ENCODE measurements at places on chromosomes 5 and 9.
A peak's percentile ranks its signal among the peaks of the same experiment; 100 is the strongest.

DNA sequence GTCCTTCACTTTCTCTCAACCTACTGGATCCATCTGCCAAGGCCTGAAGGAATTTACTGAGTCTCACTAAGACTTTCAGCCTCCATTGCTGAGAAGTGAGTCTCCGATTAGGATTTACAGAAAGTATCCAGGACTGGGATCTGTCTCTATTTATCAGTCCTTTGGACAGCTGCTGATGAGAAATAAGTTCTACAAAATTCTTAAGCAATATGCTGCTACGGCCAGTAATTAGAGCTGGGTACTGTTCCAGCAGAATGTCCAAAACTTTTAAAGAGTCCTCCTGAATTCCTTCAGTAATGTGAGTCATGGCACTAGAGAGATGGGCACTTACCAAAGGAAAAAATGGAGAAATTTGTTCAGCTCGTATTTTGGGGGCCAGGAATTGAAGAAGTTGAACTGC, 5.9 kb downstream of the TEX10 start:
- no peak for DNase-seq

GRCh38 chr9:75002422-75003023, 25.6 kb downstream of the CARNMT1 start:
- no peak for DNase-seq

DNA sequence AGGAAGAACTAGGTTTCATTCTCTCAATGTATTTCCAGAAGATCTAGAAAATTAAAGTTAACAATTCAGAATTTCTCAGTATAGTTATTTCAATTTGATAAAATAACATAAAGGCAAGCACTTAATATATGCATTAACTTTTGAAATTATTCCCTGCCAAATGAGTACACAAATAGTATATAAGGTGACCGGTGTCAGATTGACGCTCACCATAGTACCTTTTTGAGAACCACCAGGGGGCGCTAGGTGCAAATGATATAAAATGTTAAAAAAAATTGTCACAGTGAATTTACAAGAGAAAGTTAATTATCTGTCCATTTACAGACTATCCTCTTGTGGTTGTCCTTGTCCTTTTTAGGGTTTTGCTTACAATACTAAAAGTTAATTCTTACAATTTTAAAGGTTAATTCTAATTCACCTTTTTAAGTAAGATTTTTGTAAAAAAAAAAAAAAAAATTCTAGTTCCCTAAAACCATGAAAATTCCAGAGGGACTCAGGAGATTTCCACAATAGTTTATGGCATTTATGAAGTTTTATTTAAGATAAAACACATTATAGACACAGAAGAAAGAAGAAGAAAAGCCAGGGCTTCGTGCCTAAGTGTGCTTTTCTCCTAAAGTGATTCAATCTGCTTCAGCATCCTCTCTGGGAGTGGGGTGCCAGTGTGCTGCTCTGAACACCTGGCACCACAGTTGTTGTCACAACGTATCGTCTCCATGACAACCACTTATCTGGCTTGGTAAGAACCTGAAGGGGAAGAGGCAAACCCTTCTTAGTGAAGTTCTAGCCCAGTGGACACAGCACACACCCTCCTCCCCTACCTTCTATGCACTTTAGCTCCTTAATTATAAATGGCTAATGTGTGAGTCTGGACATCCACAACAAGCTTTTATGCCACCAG, 1.7 kb downstream of the ADAMTS16 start:
- DNase-seq: peak; percentile 21

DNA sequence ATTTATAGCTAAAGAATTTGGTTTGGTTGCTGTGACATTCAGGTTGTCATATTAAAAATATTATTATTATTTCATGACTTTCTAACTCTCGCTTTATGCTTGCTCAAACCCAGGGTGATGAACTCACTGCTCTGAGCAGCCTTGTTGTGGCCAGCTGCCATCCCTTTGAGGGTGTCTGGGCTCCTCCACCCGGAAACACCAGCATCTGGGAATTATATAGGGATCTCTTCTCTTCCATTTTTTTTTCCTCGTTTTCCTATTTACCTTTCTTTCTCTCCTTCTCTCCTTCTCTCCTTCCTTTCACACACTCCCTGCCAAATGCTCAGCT, 355.8 kb upstream of the SMARCA2 start:
- DNase-seq: no peak

GRCh38 chr5:38420691-38421390, 135.6 kb downstream of the LIFR start:
- DNase-seq: no peak

GRCh38 chr9:104094534-104095015, 466 bp downstream of the SMC2 start:
- no peak for DNase-seq

GRCh38 chr5:167602067-167602466, 689.4 kb upstream of the WWC1 start:
- no peak for DNase-seq

- no peak for DNase-seq
These were observed 1.1 kb downstream of the PPIC start for GRCh38 chr5:123035360-123035917.

DNA sequence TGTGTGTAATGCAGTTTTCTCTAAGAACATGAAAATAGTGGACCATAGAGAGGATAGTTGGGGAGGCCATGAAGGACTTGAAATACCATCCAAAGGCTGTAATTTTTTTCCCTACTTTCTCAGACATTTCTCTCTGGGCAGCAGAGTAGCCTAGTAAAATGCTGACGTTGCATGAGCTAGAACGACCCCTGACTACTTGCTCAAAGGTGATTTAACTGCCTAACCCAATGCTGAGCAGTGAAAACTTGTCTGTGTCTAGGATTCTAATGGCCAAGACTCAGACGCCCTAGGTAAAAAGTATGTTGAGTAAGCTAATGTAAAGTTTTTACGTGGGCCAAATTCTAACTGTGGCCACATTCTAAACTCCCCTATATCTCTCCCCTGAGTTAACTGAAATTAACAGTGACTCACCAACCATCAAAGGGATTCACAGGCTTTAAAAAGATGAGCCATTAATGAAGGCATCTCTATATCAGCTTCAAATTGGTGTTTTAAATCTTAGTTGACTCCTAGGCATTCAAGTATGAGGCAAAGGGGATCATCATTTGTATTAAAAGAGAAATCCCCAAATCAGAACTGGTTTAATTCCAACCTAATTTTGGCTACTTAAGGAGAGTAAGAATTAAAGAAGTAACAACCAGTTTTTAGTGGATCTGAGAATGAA, 121.0 kb upstream of the GAS1 start:
- DNase-seq: no peak

GRCh38 chr9:105309531-105309931, 65.1 kb downstream of the SLC44A1 start:
- no peak for DNase-seq

- DNase-seq: no peak
These were observed 21.2 kb downstream of the GSN start for GRCh38 chr9:121289026-121289771.

GRCh38 chr9:29625931-29626330, 2052.7 kb upstream of the C9orf72 start:
- DNase-seq: no peak

DNA sequence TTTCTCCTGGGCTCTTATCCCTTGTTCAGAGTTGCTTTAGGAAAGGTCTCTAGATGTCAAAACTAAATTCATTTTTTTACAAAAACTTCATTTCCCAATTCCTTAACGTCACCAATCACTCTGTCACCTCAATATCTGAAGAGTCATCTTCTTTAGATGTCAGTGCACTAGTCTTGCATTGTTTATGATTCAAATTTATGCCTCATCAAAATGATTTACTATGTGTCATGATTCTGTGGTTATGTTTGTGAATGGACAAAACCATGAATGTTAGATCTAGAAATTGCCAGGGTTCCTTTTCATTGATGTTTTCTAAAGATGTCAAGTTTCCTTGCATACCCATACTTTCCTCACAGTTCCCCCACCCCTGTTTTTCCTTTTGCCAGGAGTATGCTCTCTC, 21.5 kb downstream of the CWC27 start:
- no peak for DNase-seq

- DNase-seq: no peak
These were observed 112.7 kb downstream of the NR6A1 start for GRCh38 chr9:124658165-124659017.

GRCh38 chr5:17365811-17366138, 132.3 kb upstream of the TAF11L2 start:
- no peak for DNase-seq

DNA sequence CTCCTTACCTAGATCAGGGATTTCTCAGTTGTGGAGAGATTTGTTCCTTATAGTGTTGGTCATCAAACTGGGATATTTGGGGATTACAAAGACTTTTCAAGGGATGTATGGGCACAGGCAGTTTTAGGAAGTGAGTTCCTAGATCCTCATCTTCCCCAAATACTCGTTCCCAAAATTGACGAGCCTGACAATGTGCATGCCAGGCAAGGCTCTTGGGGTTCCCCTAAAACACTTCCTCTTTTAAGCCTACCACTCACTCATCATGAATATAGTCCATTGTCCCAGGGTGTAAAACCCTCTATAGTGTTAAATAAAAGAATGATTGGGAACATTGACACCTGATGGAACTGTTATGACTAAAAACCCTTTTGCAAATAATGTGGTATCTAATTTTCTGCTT, 26.4 kb downstream of the PDCD1LG2 start:
- DNase-seq: no peak

DNA sequence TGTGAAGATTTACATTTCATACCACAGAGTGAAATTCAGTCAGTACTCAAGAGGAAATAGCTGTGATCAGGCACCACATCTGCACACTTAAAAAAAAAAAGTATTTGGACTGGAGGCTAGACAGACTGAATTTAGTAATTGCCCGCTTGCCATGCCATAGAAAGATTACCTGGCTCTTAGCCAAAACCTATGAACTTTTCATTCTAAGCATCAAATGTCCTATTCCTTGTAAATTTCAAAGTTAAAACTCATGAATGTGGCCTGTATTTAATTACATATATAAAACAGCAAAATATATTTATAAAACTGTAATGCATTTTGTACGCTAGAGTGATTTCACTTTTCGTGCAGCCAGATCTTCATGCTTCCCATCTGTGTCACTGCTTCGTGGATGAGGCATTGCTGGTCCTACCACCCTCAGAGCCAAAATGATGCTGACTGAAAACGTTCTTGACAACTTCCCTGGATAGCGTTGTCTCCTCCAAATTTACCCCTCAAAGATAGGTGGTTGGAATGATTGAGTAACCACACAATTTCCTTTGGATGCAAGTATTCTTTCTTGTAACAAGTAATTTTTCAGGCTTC, 447.9 kb upstream of the SGCD start:
- DNase-seq: no peak

DNA sequence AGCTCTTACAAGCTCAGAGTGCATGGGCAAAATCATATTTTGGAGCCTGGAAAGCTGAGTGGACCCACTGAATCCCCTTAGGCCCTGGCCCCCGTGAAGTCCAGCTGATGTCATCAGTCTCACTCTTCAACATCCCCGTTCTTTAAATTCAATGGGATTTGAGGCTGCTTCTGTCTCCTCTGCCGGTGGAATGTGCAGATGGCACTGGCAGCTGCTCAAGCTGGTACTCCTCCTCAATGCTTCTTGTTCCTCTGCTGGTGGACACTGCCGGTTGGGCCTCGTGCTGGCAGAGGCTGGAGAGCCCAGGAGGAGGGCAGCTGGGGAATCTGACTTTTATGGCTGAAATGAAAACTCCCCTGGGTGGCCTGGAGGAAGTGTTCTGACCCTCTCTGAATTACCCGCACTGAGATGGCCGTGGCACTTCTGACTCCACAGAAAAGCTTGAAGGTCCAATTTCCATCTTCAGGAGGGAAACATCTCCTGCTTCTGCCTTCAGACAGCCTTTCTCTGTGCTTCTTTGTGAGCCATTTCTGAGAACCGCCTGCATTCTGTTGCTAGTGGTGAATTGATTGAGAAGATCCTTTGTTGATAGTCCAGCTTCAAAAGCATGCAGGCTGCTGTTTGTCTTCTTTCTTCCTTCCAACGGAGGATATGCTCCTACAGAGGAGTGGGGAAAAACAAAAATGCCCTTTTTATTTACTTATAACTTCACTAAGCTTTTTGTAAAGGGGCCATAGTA, 298.9 kb downstream of the TMEM38B start:
- no peak for DNase-seq

- DNase-seq: no peak
These were observed 6.1 kb downstream of the NDFIP1 start for GRCh38 chr5:142114687-142115086.

DNA sequence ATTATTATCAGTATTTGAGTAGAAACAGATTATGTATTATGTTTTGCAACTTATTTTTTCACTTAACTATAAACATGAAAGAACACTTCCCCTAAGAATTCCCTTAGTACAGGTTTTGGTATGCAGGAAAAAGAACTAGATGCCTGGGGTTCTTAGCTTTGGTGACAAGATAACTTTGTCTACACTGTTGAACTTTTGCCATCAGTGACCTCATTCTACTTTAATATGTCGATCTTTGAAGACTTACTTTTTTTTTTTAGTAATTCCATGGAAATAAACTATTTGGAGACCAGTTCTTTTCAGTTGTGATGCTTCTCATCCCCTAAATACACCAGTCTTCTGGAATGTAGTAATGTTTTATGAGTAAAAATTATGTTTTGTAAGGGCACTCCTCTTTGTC, 34.3 kb downstream of the ZNF462 start:
- DNase-seq: no peak

- no peak for DNase-seq
These were observed 40.2 kb downstream of the MED10 start for GRCh38 chr5:6338135-6338534.

DNA sequence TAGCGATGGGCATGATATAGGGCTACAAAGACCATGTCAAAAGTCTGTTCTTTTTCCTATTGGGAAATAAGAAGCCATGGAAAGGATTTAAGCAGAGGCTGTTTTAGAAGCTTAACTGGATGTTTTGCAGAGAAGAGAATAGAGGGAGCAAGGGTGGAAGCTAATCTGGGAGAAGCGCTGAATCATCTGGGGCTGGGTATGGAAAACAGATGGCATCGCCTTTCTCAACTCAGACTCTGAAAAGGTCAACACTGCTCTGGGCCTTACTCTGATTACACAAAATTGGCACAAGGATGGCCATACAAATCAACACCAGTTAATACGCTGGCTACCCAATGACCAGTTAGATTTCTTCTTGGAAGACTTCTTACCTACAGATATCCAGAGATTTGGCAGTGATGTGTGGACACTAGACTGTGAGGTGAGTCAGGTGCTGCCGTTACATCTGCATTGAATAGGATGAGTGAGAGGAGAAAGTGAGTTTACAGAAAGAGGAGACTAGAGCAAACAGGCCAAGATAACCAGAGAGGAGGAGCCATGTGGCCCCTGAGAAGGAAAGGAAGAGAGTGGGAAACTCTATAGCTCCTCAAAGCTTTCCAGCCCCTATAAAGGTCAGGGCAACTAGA, 6.2 kb upstream of the TCERG1 start:
- DNase-seq: no peak

DNA sequence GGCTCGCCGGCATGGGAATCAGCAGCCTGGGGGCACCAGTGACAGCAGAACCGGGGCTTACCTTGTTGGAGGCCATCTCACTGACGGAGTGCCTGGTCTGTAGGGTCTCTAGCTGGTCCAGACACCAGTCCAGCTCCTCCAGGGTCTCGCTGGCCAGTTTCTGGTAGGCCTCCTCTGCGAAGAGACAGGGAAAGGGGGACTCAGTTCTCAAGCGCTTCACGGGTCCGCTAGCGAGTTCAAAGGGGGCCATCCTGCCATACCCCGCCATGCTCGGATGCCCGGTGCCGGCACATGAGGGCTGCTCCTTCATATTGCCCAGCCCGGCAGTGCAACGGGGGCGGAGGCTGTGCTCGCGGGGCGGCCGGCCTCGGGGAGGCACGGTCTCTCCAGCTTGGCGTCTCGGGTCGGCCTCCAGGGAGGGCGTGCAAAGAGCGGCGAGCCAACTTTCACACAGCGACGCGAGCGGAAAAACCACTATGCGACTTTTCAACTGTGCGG, 456.0 kb downstream of the RAB3C start:
- DNase-seq: no peak

GRCh38 chr5:96227957-96228356, 205.1 kb downstream of the PCSK1 start:
- no peak for DNase-seq

Measured in central memory CD4-positive, alpha-beta T cell (primary cell).